Neural progenitor cell (in vitro differentiated cells): ENCODE measurements at places on chromosomes 1 and 21. TPM values are rescaled to one million over a fixed set of nuclear protein-coding genes. Genes with fewer than 3 reads are reported as not detected.

DNA sequence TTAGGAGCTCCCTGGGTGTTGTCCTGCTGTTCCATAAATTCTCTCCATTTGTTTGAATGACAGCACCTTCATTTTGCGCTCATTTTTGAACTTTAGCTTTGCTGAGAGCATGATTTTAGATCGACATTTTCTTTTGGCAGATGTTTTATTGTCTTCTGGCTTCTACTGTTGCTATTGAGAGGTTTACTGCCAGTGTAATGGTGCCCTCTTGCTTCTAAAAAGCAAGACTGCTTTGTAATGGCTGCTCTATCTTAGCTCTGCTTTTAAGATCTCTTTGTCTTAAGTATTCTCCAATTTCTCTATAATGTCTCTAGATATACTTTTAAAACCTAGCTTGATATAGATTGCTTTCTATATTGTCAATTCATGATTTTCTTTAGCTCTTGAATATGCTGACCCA, 27.8 kb downstream of the THEM4 start:
- no peak for DNase-seq

DNA sequence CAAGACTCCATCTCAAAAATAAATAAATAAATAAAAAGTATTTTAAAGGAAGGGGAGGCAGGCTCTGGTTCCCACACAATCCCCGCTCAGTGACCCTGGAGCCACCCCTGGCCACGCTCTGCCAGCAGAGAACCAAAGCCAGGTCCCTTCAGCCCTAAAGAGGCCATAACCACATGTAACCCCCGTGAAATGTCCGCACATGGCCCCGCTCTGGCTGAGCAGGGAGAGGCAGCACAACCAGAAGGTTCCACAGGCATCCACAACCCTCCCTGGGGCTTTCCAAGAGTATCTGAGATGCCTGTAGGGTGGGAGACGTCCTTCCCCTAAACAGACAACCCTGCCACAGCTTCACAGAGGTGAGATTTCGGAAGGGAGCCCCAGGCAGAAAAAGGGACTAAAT, 1.4 kb upstream of the ARF1 start:
- no peak for DNase-seq

DNA sequence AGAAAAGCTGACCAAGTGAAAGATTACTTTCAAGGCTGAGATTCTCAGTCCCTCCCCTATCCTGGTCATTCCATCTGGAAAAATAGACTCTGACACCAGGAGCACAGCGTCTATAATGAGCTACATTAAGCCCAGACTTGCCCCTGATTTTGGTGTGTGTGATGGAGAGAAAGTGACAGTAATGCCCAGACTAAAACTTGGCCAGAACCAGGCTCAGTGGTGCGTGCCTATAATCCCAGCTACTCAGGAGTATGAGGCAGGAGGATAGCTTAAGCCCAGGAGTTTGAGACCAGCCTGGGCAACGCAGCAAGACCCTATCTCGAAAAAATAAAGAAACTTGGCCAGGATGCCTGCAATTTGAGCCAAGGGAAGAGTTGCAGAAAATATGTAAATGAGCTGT, 15.9 kb downstream of the PLEKHA6 start:
- no peak for DNase-seq

Gene TMPRSS3
- not detected in 2 replicates for total RNA-seq
